ENCODE measurements at places on chromosomes 7 and 10. TPM values are rescaled to one million over a fixed set of nuclear protein-coding genes. Genes with fewer than 3 reads are reported as not detected.

MLXIPL gene
- not detected for total RNA-seq

HOXA1 gene
- total RNA-seq: 0.89 TPM

CPVL gene
- total RNA-seq: not detected

SLC25A13 gene
- total RNA-seq: 12.0 TPM

MEOX2 gene
- not detected for total RNA-seq

NUTM2A gene
- 0.29 TPM for total RNA-seq

DNA sequence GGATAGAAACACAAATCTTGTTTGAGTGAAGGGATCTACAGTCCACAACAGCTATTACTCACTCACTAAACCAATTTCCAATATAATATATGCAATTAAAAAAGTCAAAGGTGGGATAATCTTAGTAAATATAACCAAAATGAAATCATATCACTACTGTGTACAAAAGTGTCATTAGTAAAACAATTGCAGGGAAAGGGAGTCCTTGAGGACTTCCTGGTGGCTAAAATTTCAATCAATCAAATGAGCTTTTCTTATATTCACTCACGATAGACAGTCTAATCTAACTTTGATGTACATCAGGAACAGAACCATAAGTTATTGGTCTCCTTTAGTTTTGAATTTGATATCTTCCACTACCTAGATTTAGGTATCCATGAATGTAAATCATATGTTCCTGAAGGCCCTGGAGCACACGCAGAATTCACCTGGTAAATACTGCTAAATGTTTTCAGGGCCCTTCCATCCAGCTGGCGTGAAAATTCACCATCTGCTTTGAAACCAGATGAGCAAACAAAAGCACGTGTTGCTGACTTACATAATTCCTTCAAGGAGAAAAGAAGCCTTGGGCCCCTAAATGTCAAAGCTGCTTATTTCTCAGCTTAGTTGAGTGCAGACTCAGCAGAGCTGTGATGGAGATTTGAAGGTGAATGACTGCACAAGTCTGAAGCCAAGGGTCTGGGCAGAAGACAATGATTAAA lies 159.3 kb upstream of the TMEM196 start:
- no peak for DNase-seq

DNA sequence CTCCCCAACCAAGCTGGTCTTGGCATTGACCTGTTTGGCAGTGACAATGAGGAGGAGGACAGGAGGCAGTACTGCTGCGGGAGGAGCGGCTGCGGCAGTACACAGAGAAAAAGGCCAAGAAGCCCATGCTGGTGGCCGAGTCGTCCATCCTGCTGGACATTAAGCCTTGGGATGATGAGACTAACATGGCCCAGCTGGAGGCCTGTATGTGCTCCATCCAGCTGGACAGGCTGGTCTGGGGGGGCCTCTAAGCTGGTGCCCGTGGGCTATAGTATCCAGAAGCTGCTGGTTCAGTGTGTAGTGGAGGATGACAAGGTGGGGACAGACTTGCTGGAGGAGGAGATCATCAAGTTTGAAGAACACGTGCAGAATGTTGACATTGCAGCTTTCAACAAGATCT lies 39.1 kb upstream of the ZNF273 start:
- DNase-seq: no peak

DNA sequence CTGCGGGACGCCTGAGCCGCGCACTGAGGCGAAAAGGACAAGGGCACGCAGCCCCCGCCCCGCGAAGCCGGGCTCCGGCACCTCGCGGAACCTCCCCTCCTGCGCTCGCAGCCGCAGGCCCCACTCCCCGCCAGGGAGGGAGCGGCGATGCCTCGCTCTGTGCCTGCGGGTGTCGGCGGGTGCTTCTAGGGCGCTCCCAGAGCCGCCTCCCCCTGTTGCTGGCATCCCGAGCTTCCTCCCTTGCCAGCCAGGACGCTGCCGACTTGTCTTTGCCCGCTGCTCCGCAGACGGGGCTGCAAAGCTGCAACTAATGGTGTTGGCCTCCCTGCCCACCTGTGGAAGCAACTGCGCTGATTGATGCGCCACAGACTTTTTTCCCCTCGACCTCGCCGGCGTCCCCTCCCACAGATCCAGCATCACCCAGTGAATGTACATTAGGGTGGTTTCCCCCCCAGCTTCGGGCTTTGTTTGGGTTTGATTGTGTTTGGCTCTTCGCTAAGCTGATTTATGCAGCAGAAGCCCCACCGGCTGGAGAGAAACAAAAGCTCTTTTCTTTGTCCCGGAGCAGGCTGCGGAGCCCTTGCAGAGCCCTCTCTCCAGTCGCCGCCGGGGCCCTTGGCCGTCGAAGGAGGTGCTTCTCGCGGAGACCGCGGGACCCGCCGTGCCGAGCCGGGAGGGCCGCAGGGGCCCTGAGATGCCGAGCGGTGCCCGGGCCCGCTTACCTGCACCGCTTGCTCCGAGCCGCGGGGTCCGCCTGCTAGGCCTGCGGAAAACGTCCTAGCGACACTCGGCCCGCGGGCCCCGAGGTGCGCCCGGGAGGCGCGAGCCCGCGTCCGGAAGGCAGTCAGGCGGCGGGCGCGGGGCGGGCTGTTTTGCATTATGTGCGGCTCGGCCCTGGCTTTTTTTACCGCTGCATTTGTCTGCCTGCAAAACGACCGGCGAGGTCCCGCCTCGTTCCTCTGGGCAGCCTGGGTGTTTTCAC lies 519 bp downstream of the ITGB8 start:
- peak; percentile 28 for DNase-seq

- DNase-seq: peak; percentile 93
These were observed 50.4 kb downstream of the DNAJB6 start for GRCh38 chr7:157386979-157387800.

DNA sequence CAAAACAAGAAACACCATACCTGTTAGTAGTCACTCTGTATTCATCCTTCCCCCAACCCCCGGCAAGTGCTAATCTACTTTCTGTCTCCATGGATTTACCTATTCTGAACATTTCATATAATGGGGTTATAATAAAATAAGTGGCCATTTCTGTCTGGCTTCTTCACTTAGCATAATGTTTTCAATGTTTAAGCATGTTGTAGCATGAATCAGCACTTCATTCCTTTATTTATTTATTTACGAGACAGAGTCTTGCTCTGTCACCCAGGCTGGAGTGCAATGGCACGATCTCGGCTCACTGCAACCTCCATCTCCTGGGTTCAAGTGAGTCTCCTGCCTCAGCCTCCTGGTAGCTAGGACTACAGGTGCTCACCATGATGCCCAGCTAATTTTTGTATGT lies 69.2 kb downstream of the HIP1 start:
- no peak for DNase-seq

DNA sequence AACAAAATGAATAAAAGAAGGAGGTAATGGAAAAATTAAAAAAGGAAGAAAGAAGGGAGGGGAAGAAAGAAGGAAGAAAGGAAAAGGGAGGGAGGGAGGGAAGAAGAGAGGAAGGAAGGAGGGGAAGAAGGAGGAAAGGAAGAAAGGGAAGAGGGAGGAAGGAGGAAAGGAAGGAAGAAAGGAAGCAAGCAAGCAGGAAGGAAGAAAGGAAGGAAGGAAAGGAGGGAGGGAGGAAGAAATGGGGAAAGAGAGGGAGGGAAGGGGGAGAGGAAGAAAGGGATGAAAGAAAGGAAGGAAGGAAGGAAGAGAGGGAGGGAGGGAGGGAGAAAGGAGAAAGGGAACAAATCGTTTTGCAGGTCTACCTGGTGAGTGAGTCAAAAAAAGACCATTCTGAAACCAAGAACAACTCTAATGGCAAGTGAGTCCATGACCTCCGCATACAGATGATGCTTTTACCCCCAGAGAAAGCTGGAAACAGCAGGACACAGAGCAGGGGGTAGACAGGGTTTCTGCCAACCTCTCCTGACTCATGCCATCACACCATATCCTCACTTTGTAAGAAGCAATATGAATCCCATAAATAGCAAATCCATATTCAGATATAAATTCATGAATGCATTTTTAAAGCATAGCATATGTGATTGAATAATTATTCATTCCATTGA lies 1112.9 kb upstream of the AUTS2 start:
- DNase-seq: no peak

DNA sequence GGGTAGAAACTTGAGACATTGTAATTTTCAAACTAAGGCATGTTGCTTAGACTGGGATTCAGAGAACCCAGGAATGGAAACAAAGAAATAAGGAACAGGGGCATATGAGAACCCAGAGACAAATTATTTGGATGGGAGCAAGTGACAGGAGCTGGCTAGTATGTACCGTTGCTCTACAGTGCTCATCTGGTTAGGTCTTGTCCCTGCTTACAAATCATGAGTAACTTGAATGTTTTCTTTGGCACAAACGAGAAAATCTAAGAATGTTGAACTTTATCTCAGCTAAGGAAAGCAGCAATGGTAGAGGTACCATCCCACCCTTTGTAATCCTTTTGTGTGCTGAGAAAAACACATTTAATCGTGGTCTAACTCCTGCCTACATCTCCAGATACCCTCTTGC lies 116.0 kb upstream of the IMMP2L start:
- no peak for DNase-seq

DNA sequence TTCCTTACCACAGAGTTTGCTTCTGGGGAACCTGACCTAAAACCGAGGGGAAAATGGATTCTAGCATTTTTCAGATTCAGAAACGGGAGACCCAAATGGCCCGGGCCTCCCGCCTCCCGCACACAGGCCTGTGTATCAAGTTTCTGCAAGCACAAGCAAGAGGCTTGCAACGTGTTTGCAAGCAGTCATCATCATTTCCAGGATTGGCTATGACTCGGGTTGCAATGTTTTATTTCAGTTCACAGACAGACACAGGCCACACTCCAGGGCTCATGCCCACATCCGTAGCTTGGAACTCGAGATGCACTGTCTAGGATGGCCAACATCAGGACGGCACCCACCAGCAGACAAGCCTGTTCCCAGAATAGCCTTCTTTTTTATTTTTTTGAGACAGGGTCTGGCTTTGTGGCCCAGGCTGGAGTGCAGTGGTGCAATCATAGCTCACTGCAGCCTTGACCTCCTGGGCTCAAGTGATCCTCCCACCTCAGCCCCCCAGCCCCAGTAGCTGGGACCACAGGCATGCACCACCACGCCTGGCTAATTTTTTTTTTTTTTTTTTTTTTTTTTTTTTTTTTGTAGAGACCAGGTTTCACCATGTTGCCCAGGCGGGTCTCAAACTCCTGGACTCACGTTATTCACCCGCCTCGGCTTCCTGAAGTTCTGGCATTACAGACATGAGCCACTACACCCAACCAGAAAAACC lies 68.1 kb upstream of the FOXK1 start:
- no peak for DNase-seq

- DNase-seq: no peak
These were observed 23.5 kb upstream of the VCL start for GRCh38 chr10:73974309-73974946.

DNA sequence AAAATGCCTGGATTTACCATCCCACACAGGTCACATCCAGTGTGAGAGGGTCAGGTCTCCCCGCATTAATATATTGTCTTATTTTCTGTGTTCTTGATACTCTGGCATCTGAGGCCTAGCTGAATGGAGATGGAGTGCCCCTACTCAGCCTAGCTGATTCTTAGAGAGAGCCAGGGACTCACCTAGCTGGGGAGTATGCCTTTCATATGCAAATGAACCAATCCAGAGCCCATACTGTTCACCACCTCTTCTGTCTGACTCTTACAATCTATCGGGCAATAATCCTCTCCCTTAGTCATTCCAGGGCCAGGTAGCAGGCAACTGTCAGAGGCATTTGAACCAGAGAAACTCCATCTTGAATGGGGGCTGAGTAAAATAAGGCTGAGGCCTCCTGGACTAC lies 46.3 kb downstream of the LBX1 start:
- no peak for DNase-seq

Data from activated CD8-positive, alpha-beta T cell treated with anti-CD3 and anti-CD28 coated beads, Interleukin-2, amount 10 ng/mL, durations not matched to agents 7 days and 5 days (primary cell).